Activated CD4-positive, CD25-positive, alpha-beta regulatory T cell treated with anti-CD3 and anti-CD28 coated beads, Interleukin-2, amount 50 U/mL, for 72 hours (primary cell): ENCODE measurements at places on chromosomes 2 and 18.

- DNase-seq: no peak
Measured at GRCh38 chr18:35089382-35089781, 48.2 kb downstream of the MAPRE2 start.

DNA sequence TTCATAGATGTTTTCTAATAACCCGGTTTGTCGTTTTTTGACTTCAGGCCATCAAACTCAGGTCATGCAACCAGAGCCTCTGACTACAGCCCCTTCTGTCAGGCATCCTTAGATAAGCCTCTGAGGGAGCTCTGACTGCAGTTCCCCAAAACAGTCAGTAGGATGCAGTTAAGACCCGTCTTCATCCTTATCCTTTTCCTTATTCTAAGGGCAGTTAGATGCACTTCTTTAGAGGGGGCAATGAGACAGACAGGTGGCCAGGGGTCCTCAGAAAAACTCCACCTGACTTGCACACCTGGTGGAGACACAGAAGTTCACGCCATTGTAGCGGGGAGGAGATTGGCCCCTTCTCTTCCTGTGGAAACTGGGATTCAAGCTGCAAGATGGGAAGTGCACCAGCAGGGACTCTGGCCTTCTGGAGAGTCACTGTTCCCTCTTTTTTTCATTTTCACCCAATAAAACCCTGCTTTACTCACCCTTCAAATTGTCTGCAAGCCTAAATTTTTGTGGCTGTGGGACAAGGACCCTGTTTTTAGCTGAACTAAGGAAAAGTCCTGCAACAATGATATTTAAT lies 104.8 kb upstream of the TFPI start:
- no peak for DNase-seq

DNA sequence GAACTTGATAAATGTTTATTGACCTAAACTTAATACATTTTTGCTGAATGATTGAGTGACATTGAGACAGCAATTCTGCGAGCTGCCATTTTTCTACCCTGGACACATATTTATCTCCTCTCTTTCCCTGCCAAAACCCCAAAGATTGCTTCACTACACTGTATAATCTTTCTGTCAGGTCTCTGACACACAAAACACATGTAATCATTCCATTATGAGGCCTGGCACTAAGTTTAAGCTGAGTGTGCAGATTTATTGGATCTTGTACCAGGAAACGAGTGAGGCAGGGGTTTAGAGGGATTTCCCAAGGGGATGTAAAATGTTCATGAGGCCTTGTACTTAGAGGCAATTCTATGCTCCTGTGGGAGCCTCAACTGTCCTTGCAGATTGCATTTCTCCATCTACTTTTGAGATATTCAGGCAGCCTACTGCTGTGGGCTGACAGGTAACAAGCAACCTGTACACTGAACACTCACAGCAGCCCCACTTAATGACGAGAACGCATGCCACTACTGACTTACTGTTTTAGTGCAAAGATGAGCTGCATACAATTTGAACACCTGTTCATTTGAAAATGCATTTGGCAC lies 13.7 kb upstream of the OSR1 start:
- no peak for DNase-seq

GRCh38 chr2:239252393-239252792 lies 148.4 kb downstream of the HDAC4 start:
- no peak for DNase-seq

DNA sequence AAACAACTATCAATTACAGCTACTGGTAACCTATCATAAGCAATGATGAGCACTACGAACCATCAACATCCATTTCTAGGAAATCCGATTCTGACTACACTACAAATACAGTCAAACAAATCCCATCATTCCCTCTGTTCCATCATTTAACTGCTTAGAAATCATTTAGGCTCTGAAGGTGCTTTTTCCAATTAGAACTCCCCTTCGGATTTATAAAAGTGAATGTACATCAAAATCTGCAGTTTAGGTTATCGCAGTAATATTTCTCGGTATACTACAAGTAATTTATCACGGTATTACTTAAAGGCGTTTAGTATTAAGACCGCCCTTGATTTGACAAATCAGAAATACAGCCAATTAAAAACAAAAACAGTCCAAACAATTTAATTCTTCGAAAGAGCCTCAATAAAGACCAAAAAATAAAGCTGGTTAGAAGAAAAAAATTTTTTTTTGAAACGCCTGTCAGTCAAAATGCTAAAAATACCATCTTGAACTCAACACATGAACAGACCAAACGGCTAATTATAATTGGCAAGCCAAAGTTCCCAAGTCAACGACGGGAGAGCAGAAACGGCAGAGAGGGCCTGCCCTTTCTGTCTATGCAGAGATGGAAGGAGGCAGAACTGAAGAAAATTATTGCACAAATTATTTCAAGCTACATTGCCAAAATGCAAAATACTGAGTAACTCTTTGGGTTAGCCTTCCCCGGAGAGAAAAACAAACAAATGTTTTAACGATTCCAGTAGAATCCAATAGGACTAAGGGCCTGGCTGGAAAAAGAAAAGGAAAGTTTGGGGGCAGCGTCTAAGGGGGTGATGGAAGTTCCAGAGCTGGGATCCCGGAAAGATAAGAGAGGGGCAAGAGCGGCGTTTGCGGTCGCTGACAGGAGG lies 1.2 kb downstream of the VPS54 start:
- no peak for DNase-seq

DNA sequence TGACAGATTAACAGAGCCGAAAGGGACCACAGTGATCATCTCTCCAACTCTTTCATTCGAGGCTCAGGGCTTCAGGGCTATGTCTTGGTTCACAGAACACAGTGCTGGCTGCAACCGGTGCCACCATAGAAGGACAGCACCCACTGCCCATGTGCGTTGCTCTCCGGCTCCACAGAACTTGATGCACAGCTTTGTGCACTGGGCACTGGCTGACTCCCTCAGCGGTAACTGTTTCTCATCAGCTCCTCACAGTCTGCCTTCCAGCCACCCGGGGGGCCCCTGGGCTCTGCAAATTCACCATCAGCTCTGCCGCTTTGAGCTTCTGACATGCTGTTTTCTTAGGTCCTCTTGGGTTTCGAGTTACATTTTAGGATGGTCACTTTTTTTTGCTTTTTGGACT lies 124.3 kb upstream of the RAB12 start:
- no peak for DNase-seq

DNA sequence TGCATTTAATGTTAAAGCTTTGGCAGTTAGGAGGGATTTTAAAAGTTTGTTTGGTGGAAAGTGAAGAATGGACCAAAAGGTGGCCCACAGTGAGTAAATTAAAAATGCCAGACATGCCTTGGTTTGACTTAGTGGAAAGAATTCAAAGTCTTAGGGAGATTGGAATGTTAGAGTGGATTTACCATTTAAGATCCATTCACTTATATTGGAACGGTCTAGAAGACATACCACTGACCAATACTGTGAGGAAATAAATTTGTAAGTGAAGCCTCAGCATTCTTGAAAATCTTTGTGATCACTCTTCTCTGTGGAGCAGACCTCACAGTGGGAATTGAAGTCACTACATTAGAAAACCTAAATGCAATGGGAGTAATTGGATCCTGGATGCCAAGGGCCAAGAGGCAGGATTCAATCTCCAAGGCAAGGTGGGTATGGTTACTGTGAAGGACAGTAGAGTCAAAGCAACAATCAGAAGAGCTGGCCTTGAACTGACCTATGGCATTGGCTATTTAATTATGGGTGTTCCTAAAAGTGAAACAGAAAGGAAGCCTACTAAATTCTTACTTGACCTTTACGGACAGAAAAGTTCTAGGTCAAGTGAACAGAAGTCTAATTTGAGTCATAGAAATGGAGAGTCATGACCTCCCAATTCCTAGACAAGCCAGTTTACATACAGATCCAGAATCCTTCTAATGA lies 40.2 kb upstream of the VRK2 start:
- DNase-seq: no peak
